Fibroblast of skin of right quadriceps (primary cell): ENCODE measurements at places on chromosomes 1 and 21.

DNA sequence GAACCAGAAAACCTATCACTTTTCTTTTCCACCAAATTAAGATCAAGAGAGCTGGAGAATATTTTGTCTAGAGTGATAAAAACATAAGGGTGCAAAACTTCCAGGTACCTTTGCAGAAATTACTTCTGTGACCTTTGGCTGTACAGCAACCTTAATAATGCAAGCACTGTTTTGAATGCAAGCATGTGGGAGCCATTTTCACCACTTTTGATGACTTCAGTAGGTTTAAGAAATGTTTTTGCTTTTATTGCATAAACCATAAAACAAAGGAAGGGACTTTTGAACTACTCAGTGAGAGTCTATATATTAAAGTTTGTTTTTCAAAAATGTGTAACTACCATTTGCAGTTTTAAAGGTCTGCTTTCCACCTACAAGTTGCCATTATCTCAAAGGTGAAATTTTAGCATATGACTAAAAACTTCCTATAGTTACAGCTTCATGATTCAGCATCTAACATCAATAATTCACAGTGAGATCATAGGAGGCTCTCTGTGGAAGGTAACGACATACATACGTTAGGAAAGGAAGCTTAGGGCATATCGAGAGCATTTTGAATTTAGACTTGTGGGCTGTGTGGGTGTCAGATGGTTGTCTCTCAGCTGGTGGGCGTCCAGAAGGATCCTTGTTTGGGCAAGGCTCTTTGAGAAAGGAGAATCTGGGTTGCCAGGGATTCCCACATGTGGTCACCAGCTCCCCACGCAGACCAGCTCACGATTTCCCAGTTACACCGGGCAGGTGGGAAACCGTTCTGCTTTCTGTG is 1.1 kb upstream of the GADD45A start:
- DNase-seq: peak; percentile 53

GRCh38 chr1:59215766-59216291 is 81.1 kb upstream of the FGGY start:
- DNase-seq: no peak

GRCh38 chr1:206568256-206568655 is 44.0 kb downstream of the EIF2D start:
- no peak for DNase-seq

- no peak for DNase-seq
Measured at GRCh38 chr1:53069663-53070327, 7.8 kb downstream of the PODN start.

DNA sequence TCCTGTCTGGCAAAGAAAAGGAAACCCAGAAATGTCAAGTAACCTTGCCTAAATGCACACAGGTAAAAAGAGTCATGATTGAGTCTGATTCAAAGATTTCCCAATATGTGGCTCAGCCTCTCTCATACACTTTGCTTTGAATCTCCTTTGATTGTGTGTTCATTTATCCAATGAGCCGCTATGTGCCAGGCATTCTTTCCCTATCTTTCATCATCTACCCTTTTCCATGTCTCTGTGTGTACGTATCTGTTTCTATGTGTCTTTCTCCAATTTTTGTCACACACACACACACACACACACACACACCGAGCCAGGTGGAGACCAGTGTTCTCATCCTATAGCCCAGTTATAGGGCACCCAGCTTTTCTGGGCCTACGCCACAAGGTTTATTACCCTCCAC is 35.7 kb upstream of the BCL9 start:
- no peak for DNase-seq

DNA sequence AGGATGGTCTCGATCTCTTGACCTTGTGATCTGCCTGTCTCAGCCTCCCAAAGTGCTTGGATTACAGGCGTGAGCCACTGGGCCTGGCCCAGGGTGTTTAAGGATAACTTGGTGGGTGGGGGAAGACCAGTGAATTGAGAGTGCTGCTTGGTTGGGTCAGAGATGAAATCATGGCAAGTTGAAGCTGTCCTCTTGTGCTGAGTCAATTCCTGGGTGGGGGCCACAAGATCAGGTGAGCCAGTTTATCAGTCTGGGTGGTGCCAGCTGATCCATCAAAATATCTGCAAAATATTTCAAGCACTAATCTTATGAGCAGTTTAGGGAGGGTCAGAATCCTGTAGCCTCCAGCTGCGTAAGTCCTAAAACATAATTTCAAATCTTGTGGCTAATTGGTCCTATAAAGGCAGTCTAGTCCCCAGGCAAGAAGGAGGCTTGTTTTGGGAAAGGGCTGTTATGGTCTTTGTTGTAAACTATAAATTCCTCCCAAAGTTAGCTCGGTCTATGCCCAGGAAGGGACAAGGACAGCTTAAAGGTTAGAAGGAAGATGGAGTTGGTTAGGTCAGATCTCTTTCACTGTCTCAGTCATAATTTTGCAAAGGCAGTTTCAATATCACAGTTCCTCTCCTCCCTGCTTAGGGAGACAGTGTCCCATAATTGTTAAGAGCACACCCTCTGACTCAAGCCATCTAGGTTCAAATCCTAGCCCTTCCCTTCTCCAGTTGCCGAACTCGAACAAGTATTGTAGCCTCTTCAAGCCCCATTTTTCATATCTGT is 66.8 kb upstream of the BACH1 start:
- DNase-seq: no peak
